ENCODE measurements at places on chromosomes 3 and 15.

GRCh38 chr3:141436180-141436579 is 50.6 kb upstream of the RASA2 start:
- DNase-seq: no peak

- DNase-seq: no peak
Observed at GRCh38 chr15:48577469-48577868, 68.0 kb downstream of the FBN1 start.

- DNase-seq: no peak
Observed at GRCh38 chr3:94587291-94587690, 524.4 kb downstream of the NSUN3 start.

- no peak for DNase-seq
Observed at GRCh38 chr15:75045332-75046015, 22.1 kb downstream of the PPCDC start.

DNA sequence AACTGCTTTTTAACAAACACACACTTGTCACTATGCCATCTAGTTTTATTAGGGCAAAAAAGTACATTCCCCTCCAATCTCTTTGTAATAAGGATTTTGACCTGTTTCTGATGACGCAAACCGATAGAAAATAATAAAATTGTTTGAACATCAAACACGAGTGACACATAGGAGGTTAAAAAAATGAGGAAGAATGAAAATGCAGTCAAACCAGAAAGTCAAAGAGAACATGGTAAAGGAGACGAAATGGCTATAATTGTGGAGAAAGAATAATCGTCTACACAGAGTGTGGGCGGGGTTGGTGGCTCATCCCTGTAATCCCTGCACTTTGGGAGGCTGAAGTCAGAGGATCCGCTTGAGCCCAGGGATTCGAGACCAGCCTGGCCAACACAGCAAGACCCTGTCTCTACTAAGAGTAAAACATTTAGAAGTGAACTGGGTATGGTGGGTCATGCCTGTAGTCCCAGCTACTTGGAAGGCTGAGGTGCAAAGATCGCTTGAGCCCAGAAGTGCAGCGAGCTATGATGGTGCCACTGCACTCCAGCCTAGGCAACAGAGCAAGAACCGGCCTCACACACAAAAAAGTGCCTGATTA is 83.2 kb downstream of the MEIS2 start:
- DNase-seq: no peak

DNA sequence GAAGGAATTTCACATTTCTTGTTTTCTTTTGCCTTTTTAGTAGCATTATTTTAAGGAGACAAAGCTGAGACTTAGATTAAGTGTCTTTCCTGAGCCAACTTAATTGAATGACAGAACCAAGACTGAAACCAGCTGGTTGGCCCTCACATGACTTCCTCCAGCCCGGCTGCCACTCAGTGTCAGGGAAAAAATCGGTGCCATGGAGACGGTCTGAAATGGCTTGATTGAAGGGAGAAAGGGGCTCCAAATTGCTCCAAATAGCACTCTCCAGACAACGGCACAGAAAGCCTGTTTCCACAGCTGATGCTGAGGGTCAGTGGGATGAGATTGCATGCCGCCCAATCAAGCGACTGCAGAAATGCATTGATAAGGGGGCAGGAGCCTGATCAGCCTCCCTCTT is 475.2 kb upstream of the IL12A start:
- DNase-seq: no peak

DNA sequence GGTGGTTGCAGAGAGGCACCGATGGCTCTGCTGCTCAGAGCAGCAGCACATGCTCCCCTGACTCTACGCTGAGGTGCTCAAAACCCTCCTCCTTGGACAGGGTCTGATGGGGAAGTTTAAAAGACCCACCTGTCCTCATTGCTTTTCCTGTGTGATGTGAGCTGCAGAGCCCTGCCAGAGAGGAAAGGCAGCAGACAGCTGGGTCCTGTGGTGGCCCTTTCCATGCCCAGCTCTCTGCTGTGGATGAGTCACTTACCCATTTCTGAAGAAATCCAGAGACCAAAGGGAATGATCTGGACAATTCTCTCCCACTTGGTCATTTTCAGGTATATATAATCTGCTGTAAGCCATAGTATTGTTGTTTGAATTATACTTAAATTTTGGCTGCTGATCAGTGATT is 121.7 kb downstream of the CHDH start:
- no peak for DNase-seq

- no peak for DNase-seq
Observed at GRCh38 chr15:55343168-55343567, 24.1 kb downstream of the PIGB start.

DNA sequence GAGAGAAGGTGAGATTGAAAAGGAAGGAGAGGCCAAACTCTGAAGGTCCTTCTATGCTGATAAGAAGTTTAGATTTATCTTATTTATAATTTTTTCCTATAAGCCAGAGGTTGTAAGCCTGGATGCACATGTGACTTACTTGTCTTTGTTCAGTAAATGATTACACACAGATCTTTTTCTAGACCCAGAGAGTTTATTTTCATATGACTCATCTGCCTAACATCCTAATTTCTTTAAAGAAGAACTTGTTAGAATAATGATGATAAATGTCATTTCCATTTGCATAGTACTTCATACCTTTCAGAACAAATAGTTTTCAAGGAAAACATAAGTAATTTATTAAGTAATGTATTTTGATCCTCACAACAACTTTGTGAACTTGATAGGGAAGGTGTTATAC is 434.8 kb upstream of the DPH6 start:
- no peak for DNase-seq

Measured in stimulated activated CD4-positive, alpha-beta T cell treated with anti-CD3 and anti-CD28 coated beads, Interleukin-15, amount 100 ng/mL, for 48 hours (primary cell).